ENCODE measurements at places on chromosomes 4 and X.
A peak's percentile ranks its signal among the peaks of the same experiment; 100 is the strongest.

GRCh38 chrX:1261285-1261684, 7.3 kb upstream of the CSF2RA start:
- no peak for DNase-seq

- DNase-seq: no peak
Observed at GRCh38 chr4:87444741-87445140, 22.4 kb downstream of the NUDT9 start.

DNA sequence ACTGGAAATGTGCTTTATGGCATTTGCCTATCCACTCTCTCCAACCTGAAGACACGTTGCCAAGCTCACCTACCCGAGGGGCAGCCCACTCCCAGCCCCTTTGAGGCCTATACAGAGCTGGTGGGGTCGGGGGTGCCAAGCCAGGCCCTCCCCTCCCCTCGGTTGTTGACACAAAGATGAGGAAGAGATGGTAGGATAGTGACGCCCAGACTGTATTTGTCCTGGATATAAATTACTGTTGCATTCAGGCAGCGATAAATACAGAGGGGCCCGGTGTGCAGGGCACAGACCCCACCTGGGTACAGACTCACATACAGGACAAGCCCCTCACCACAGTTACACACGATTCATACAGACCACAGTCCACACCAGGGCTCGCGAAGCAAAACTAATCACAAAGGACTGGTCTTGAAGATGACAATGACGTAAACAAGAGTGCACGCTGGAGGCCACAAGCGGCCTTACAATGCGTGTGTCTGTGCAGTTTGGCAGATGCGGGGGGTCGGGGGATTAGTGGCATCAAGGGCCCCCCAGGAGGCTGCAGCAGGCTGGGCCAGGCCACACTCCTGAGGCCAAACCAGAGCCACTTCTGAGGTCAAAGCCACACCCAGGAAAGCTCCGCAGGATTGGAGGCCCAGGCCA, 14.6 kb downstream of the DGKQ start:
- DNase-seq: no peak

GRCh38 chr4:182083671-182084410, 159.4 kb upstream of the TENM3 start:
- DNase-seq: no peak

DNA sequence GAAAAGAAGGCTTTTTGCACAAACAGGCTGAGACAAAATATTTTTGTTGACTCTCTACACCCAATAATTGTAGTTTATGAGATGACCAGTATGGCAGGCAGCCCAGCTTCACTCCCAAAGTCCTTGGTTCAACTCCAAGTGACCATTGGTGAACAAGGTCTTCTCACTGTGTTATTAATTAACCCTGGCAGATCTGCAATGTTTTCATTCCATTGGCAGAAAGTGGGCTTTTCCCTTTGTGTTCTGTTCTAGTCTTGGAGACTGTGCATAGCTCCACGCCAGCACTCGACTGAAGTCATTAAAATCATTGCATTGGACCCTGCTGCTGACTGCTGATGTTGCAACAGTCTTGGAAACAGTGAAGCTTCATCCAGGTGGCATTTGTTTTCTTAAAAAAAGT, 277.3 kb upstream of the HAND2 start:
- DNase-seq: no peak

DNA sequence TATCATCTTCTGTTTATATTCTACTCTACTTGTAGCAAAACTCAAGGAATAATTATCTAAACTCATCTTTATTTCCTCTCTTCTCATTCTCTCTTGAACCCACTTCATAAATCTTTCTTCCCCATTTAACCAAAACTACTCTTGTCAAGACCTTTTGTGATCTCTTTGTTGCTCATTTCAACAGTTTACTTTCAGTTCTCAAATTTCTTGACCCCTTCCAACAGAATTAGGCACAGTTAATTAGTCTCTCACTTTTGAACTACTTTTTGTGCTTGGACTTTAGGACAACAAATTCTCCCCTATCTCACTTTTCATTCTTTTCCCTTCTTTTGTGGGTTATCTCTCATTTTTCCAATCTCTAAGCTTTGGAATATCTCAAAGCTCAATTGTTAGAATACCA, 27.4 kb upstream of the CAMK2D start:
- no peak for DNase-seq

GRCh38 chr4:84563002-84563401, 19.9 kb upstream of the CDS1 start:
- DNase-seq: no peak

DNA sequence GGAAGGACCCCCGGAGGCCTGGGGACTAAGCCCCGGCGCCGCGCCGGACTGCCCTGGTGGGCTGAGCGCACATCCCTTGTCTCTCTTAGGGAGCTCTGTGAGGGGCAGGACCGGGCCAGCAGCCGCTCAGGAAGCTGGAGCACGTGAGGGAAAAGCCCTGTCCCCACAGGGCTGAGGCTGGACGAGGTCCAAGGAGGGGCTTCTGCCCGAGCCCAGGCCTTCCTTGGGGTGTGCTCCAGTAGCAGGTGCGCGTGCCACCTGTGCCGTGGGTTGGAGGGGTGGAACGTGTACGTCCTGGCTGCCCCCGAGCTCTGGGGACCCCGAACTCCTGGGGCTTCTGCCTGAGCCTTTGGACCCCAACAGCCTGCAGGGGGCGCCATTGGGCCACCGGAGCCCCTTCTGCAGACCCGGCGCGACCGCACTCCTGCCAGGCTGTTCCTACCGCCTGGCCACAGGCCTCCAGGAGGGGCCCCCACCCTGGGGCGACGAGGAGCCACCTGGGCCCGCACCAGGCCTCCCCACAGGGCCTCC, 27.2 kb downstream of the TACC3 start:
- DNase-seq: peak; percentile 51

- no peak for DNase-seq
Observed at GRCh38 chr4:120916937-120917336, 5.6 kb downstream of the PRDM5 start.

GRCh38 chr4:39166177-39166576, 16.2 kb upstream of the WDR19 start:
- no peak for DNase-seq

DNA sequence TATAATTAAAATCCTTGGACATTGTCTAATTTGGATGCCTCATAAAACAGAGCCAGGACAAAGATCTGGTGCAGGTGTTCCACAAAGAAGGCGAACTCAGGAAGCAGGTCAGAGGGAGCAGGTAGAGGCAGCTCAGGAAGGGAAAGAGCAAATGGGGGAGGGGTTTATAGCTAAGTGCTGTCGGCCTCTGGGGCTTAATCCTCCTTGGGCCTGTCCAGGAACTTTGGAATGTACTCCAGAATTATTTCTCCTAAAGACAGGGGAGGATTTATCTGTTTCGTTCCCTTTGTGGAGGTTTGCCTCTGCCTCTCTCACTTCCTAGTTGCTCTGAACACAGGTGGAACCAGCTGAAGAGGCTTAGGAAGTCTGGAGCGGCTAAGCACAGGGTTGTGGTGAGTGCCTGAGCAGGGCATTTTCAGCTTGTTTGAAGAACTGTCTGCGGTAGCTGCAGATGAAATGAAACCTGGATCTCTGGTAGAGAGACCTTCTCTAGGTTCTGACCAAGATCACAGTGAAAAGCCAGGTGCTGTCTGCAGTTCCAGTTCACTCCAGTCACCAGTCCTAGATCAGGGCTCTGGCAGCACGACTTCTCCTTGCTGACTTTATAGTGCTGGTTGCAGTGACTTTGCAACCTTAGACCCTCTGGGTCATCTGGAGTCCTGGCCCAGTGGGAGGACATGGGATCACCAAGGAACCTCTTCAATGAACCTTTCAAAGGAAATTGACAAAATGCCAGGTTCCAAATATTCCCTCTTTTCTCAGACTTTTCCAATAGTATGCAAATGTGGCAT, 519.2 kb downstream of the PCDH10 start:
- no peak for DNase-seq

DNA sequence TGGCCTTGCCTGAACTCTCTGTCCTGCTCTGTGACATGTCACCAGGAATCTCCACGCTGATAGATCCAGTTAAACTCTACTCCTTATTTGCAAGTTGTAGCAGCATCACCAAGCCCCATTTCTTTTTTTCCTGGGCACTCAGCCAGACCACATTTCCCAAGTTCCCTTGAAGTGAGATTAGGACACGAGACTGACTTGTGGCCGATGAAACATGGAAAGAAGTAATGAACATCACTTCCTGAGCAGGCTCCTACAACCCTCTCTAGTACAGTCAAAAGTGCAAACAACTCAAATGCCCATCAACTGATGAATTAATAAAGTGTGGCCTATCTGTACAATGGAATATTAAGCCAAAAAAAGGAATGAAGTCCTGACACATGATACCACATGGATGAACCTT, 74.6 kb downstream of the MAP3K15 start:
- DNase-seq: no peak

DNA sequence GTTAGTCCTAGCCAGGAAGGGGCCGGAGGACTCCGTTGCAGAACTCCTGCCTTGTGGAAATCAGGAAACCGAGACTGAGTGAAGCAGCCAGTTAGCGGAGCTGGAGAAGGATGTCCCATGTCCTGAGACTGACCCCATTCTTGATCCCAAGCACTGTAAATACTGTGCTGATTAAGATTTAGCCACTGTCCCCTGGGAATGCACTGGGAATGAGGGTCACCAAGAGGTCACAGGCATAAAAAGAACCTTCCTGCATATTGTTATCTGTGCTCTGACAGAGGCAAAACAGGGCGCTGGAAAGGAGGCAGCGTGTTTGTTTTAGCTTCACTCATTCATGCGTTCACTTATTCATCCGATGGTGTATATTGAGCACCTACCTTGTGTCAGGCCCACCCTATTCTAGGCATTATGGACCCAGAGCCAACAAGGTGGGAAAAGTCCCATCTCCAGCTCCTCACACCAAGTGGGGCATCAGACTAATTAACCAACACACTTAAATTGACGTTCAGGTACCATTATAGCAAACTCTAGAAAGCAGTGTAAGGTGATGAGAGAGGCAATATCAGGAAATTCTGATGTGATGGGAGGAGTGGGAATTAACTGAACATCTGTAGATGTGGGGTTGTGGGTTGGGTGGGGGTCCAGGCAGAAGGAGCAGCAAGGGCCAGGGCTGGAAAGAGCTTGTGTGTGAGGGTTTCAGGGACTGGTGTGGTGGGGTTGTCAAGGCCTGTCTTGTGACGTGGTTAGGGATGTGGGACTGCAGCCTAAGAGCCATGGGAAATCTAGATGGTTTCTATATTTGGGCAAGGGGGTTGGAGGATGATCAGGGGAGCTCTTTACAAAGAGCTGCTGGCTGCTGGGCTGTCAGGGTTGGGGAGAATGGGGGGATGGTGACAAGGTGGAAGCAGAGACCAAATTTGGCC, 10.6 kb upstream of the SLC2A9 start:
- no peak for DNase-seq

DNA sequence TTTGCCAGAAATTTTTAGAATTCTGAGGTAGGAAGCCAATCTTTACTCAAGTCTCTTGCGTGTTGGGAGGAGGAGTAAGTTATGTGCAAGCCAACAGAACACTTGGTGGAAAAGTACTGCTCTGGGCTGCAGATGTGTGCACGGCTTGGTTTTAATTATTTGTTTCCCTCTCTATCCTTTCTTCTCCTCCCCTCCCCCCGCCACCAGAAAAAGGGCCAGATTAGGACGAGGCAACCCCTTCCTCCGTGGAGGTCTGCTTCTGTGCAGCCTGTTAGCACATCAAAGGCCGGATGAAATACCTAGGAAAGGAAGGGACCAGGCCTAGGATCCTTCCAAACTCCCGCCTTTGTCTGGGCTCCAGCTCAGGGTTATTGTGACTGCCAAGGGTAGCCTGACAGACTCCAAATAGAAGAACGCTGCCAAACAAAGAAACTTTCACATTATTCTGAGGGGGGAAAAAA, 1.0 kb upstream of the PGRMC1 start:
- no peak for DNase-seq

DNA sequence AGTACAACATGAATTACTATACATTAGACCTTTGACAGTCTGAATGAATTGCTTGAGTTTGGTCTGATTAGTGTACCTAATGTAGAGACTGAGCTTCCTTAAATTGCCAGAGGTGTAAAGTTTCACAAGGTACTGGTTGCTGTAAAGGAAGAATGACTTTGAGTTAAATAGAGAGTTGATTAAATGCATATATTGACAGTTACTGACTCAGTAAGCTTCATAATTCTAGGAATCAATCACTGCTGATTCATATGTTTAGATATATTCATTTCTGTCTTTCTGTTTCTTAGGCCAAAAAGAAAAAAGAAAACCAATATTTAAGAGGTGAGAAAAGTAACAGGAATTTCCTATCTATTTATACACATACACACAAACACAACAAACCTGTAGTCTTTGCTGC, 16.2 kb upstream of the ART3 start:
- no peak for DNase-seq

GRCh38 chrX:17372052-17372451, 2.9 kb upstream of the NHS start:
- no peak for DNase-seq

GRCh38 chrX:35842674-35843073, 44.5 kb downstream of the MAGEB16 start:
- no peak for DNase-seq

- no peak for DNase-seq
Observed at GRCh38 chrX:68045008-68045577, 388.2 kb downstream of the OPHN1 start.

DNA sequence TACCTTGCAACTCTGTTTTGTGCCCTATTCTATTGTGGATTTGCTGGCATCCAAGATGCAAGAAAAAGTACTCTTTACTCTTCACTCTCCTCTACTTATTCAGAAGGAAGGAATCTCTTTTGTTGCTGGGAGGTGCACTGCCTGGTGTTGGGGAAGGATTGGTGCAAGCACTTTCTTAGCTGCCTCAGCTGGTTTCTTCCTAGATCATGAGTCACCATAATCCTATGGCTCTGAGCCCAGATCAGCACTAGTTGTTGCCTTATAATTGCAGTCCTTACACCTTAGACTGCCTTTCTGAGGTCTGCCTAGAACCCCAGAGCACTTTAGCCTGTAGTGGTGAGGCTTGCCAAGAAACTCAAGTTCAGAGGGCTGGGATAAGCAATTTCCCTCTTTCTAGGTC, 37.0 kb upstream of the CT83 start:
- DNase-seq: no peak

GRCh38 chrX:129737916-129738315, 863 bp upstream of the XPNPEP2 start:
- DNase-seq: no peak

DNA sequence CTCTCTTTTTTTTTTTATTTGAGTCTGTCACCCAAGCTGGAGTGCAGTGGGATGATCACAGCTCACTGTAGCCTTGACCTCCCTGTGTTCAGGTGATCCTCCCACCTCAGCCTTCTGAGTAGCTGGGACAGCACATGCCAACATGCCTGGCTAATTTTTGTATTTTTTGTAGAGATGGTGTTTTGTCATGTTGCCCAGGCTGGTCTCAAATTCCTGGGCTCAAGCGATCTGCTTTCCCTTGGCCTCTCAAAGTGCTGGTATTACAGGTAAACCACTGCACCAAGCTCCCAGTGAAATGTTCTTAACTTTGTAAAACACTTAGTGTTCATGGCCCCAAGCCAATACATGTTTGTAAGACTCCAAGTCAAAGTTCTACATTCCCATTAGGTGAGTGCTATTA, 316.1 kb downstream of the KCTD8 start:
- DNase-seq: no peak

DNA sequence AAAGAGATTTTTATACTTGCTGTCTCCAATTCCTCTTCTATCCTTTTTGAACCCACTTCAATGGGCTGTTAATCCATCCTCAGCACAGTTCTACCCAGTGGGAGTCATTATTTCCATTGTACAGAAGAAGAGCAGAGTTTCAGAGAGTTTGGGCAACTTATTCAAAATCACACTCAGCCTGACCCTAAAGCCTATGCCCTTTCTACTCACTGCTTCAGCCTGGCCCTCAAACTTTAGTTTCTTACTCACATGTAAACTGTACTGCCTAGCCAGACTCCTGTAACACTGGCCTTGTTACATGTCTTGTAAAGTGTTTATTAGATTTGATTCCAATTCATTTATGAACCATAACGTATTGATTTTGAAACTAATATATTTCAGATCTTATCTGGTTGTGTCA, 25.1 kb upstream of the USO1 start:
- DNase-seq: no peak
